Activated T-cell treated with anti-CD3 and anti-CD28 coated beads for 24 hours (primary cell): ENCODE measurements at places on chromosomes 16 and 17.
A peak's percentile ranks its signal among the peaks of the same experiment; 100 is the strongest.

DNA sequence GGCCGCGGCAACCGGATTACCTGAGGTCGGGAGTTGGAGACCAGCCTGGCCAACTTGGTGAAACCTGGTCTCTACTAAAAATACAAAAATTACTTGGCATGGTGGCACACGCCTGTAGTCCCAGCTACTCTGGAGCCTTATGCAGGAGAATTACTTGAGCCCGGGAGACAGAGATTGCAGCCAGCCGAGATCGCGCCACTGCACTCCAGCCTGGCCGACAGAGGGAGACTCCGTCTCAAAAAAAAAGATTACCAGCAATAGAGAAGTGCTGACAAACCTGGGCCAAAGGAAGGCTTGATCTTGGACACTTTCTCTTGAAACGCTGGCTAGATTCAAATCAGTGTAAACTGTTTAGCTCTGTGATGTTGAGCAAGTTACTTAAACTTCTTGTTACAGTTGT, 4.3 kb downstream of the MT1H start:
- no peak for DNase-seq

GRCh38 chr16:66848172-66848571, 4.0 kb downstream of the CA7 start:
- no peak for DNase-seq

DNA sequence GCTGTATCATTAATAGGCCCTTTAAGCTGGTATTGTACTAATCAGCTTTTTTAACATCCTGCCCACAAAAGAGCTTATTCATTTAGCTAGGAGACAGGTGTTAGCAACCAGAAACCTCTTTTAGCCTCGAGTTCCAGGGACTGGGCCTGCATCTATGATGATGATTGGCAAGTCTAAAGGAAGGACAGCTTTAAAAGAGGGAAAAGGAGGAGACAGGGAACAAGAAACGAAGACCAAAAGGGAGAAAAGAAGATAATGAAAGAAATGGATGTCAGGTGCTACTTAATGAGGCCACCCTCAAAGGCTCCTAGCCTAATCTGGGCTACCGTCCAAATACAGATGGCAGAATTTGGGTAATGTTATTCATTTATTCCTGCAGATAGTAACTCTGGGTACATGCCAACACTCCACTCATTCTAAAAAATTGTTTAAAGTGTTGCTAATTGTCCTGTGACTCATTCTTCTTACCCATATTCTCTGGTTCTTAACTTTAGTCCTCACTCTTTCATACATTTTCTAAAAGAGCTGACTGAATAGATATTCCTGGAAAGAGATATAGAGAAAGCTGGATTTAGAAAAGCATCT, 18.7 kb upstream of the RFFL start:
- no peak for DNase-seq

DNA sequence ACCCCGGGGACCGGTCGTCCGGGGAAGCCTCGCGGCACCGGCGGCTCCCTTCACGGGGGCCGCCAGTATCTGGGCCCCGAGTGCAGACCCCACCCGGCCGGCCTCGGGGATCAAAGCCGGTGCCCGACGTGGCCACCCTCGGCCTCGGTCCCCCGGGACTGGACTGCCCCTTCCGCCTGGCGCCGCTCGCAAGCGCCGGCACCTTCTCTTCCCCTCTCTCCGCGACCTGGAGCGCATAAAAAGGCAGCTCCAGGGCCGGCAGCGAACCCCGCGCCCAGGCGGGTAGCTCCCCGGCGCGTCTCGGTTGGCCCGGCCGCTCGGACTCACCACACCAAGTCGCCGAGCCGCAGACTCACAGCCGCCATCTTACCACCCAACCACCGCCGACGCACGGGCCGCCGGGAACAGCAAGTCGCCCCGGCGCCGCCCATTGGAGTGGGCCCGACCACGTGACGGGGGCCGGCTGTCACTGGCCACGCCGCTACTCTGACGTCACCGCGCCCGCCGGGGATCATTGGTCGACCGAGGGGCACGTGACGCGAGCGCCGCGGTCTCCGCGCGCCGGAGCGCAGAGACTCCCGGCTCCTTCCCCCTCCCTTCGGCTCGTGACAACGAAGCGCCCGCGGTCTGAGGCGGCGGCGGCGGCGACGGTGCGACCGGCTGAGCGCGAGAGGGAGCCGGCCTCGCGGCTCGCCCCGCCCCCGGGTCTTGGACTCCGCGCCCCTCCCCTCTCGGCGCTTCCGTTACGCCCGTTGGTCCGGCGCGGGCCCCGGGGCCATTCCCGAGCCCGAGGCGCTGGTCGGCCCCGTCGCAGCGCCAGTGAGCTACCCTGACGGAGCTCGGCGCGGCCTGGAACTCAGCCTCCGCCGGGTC, at the start of the genes GLYR1 and UBN1:
Gene GLYR1 (minus strand): TSS at position 388 of the 873 bp plus-strand sequence. CDS start 23 bp downstream, at position 365.
Gene UBN1 (plus strand): TSS at position 581 of the 873 bp plus-strand sequence. CDS start 5,437 bp downstream, outside the sequence.
- DNase-seq: peak; percentile 99

GRCh38 chr16:87968541-87968940, 17.3 kb downstream of the BANP start:
- DNase-seq: no peak

GRCh38 chr16:83717814-83718213, 90.0 kb upstream of the HSBP1 start:
- DNase-seq: no peak

- DNase-seq: no peak
These were observed 21.7 kb upstream of the UBTF start for GRCh38 chr17:44241106-44241624.

DNA sequence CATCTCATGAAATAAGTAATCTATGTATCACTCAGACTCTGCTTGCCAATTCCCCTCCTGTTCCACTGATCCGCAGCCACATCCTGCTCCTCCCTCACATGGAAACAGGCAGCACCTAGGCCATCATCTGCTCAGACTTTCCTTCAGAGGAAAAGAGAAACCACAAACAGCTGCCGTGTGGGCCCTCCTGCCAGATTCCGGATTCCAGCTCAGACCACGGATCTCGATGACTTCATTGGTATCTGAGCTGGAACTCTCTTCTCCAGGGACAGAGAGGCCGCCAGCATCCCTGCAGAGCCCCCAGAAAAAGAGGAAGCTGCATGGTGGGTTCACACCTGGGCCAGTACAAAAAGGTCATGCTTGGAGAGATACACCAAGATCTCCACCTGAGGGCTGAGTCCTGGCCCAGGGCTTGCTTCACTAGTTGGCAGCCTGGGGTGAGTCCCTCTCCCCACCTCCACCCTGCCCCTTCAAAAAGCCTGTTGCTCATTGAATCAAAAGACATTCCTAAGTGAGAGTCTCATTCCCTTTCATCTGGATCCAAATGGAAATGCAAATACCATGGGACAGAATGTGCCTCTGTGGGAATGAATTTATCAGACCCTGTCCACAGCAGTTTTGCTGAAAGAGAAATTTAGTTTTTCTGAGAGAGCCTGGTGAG, 47.2 kb downstream of the HOXB1 start:
- no peak for DNase-seq

GRCh38 chr17:68710035-68710780, 109.0 kb upstream of the FAM20A start:
- DNase-seq: no peak
